ENCODE measurements at places on chromosomes 2 and 18.

DNA sequence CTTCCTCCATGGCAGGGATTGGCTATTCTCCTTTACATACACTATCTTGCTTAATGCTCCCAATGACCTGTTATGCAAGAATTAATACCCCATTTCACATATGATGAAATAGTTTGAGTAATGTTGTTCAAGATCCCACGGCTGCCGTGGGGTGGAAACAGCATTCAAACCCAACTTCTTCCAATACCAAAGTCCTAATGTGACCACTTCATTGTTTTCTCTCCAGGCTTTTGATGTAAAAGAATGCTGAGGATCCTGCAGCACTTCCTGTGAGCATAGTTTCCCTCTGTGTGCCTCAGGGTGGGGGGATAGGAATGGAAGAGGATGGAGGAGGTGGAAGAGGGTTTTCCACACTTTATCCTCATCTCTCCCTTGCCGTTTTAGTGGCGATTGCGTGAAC is 199.4 kb downstream of the IRS1 start:
- no peak for DNase-seq

DNA sequence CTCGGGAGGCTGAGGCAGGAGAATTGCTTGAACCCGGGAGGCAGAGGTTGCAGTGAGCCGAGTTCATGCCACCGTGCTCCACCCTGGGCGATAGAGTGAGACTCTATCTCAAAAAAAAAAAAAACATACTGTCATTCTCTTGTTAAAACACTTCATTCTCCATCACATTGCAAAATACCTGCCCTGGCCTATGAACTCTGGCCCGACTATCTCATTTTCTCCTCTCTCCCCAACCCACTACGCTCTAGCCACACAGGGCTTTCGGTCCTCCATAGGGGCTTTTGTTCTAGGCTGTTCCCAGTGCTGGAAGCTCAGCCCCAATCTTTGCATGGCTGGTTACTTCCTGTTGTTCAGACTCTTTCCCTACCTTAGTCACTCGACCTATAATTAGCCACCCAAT is 10.3 kb downstream of the CEP76 start:
- no peak for DNase-seq

DNA sequence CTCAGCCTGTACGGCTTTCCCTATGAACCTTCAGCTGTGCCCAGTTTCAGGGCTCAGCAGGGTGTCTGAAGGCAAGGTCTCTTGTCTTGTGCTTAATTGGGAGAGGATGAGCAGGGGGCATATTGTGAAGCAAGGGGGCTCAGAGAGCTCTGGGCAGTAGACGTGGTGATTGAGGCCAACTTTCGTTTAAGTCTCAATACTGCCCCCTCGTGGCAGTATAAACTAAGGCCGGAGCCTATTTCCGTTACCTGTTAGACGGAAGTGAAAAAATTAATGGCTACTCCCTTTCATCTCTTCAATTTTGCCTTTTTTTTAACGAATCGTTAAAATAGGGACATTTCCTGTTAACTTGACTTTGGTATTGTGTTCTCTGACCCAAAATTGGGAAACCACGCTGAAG is 193.4 kb downstream of the TDRD15 start:
- no peak for DNase-seq

DNA sequence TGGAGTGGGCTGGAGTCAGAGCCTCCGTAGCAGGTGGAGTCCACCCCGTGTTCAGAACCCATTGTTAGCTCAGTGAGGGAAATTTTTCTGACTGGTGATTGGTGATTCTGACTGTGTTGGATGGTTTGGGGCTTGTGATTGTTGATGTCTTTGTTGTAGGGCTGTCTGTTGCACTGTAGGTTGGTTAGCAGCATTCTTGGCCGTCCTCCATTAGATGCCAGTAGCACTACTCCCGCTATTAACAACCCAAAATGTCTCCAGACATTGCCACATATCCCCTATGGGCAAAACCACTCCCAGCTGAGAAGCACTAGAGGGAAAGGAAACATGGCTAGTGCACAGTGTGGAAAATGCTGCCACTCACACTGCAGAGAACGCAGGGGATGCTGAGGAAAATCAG is 51.7 kb downstream of the ARMC9 start:
- DNase-seq: no peak

GRCh38 chr2:20514596-20515269 is 67.9 kb downstream of the RHOB start:
- DNase-seq: no peak

DNA sequence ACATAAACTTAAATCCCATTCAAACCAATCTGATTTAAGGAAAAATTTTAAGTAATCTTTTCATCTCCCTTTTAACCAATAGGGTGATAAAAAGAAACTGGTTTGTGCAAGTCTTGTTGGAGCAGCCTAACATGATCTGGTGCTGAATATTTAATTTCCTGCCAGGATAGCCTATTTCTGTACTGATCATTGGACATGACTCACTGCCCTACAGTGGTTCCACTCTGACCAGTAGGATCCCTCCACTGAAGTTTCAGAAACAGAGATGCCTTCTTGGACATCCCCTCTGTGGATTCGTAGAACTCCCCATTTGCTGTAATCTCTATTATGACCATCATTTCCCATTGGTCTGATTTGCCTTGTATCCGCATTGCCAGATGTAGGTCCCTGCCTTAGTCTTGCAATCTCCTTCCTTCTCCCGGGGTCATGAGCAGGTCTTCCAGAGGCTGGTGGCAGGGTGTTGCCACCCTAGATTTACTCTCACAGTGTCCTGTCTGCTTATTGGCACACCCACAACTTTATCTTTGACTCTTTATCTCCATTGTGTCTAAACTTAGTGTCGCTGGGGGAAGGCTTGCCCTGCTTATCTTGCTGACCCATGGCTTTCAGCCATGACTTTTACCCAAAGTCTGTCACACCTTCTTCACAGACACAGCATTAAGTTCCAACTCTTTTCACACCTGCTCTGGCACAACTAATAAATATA is 12.3 kb upstream of the SETBP1 start:
- no peak for DNase-seq

- DNase-seq: no peak
These were observed 109.5 kb downstream of the CDC42EP3 start for GRCh38 chr2:37561615-37562569.

- no peak for DNase-seq
These were observed 135.6 kb downstream of the GALNT1 start for GRCh38 chr18:35717182-35717581.

DNA sequence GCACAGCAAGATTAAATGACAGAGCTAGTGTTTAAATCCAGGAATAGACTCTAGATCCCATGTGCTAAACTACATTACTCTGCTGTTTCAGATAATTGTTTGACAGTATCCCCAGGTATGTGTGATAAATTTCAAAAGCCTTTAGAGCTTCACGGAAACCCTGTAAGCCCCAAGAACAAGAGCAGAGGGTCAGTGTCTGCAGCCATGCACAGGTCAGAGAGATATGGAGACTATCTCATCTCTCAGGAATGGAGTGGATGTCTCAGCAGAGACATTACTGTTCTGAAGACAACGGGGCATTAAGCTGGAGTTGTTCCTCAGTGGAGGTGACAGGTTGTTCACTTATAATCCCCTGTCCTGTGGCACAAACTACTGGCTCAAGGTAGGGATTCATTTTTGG is 139.1 kb upstream of the FOSL2 start:
- no peak for DNase-seq
